ENCODE measurements at places on chromosomes 4 and X. TPM values are rescaled to one million over a fixed set of nuclear protein-coding genes. Genes with fewer than 3 reads are reported as not detected.

Gene F11
- total RNA-seq, result not detected

Gene GUCY1B1
- 5.5 TPM for total RNA-seq

Gene ERCC6L
- total RNA-seq, result 3.8 TPM

Gene H2BW1
- total RNA-seq, result not detected

Gene FGFR3
- 0.92 TPM for total RNA-seq

Gene TRIM60
- not detected for total RNA-seq

Gene NPNT
- not detected for total RNA-seq

Gene ADAMTS3
- total RNA-seq, result 11.1 TPM

Gene PNMA6F
- not detected for total RNA-seq

Gene CNKSR2
- 2.9 TPM for total RNA-seq
